Adrenal gland (tissue), 19 donors: ENCODE measurements at places on chromosomes 7 and 10. TPM values are rescaled to one million over a fixed set of nuclear protein-coding genes. Genes with fewer than 3 reads are reported as not detected.

- DNase-seq, result no peak
Observed at GRCh38 chr10:131650771-131651673, 249.8 kb upstream of the PPP2R2D start.

- no peak for DNase-seq
Observed at GRCh38 chr7:3950249-3950648, 649.2 kb downstream of the SDK1 start.

DNA sequence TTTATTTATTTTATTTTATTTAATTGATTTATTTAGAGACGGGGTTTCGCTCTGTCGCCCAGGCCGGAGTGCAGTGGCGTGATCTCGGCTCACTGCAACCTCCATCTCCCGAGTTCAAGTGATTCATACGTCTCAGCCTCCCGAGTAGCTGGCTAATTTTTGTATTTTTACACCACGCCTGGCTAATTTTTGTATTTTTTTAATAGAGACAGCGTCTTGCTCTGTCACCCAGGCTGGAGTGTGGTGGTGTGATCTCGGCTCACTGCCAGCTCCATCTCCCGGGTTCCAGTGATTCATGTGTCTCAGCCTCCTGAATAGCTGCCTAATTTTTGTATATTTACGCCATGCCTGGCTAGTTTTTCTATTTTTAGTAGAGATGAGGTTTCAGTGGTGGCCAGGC lies 34.2 kb downstream of the AP5Z1 start:
- no peak for DNase-seq

DNA sequence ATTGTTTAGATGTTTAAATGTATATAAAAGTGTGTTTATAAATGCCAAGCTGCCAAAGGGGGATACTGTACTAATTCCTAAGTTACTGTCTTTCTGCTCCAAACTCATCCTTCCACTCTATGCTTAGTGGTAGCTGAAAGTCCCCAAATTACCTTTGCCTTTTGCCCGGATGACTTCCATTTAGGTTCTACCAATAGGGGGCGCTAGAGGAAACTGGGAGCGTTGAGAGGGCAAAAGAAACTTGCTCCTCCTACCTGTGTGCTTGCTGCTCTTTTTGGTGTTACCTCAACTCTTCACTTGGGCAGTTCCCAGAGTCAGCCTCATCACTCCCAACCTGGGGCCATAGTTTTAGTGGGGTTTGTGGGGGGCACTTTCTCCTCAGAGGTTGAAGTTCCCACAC lies 5.9 kb upstream of the OR2A25 start:
- DNase-seq, result no peak

Gene ETV1
- total RNA-seq, result 17.5 TPM

- no peak for DNase-seq
Observed at GRCh38 chr7:126001349-126001748, 1071.7 kb upstream of the POT1 start.

DNA sequence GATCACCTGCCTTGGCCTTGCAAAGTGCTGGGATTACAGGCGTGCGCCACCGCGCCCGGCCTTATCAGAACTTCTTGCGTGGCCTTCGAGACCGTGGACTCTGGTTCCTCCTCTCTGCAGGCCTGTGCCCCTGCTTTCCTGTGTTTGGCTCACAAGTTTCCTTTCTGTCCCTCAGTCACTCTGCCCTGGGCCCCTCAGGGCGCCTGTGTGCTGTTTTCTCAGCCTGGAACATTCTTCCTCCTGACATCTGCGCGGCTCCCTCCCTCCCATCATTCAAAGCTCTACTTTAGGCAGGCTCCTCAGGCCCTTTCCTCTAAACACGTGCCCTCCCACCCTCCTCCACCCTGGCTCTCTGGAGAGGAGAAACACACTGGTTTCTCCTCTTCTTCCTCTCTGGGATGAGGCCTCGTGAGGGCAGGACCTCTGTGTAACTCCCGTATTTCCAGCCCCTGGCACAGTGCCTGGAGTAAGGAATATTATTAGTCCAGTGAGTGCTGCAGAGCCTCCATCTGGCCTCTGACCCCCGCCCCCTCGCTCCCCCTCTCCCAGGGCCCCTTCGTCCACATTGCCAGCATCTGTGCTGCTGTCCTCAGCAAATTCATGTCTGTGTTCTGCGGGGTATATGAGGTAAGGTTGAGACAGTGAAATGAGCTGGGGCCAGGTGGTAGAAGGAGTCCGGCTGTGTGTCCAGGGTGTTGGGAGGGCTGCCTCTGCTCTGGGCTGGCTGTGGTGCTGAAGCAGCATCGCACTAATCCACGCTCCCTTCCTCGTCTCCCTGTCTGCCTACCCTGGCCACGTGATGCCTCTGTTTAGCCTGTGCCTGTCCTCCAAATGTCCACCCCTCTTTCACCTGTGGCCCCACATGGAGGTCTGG lies 7.1 kb downstream of the CLCN1 start:
- no peak for DNase-seq
